Daoy (cell line): ENCODE measurements at places on chromosomes 6 and 20. TPM values are rescaled to one million over a fixed set of nuclear protein-coding genes. Genes with fewer than 3 reads are reported as not detected.

Gene PLEKHG1
- total RNA-seq = 2.8 and 6.1 TPM in 2 replicates

DNA sequence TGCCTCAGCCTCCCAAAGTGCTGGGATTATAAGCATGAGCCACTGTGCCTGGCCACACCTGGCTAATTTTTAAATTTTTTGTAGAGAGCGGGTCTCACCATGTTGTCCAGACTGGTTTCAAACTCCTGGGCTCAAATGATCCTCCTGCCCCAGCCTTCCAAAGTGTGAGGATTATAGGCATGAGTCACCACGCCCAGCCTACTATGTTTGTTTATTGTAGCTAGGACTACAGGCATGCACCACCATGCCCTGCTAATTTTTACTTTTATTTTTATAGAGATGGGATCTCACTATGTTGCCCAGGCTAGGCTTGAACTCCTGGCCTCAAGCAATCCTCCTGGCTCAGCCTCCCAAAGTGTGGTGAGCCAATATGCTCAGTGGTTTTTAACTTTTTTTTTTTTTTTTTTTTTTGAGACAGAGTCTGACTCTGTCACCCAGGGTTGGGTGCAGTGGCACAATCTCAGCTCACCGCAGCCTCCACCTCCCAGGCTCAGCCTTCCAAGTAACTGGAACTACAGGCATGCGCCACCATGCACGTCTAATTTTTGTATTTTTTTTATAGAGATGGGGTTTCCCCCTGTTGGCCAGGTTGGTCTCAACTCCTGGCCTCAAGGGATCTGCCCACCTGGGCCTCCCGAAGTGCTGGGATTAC lies 12.0 kb upstream of the DDX43 start:
- peak; percentile 48 for DNase-seq

Gene PCSK2
- total RNA-seq = 0.06 TPM in 1 of 2 replicates, not detected in the other

DNA sequence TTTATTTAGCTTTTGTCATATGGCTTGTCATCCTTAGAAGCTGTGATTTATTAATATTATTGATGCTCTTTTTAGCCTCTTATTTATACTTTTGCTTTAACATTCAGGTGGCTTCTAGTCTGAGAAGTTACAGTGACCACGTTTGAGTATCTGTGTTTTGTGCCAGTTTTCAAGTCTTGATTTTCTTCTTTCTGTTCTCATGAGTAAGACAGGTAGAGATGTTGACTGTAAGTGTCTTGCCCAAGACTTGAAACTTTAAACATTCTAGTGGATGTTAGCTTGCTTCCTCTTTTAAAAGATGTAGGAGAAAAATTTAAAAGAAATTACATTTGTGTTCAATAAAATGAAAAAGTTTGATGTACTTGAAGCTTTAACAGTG lies 122.6 kb downstream of the LRRC1 start:
- DNase-seq = no peak

GRCh38 chr20:17226410-17227218 lies at the start of gene PCSK2:
TSS of gene PCSK2 (plus strand) at chr20:17227040. CDS start at chr20:17227306, 266 bp downstream.
- DNase-seq = peak; percentile 72
